ENCODE measurements at places on chromosomes 11 and 22.

DNA sequence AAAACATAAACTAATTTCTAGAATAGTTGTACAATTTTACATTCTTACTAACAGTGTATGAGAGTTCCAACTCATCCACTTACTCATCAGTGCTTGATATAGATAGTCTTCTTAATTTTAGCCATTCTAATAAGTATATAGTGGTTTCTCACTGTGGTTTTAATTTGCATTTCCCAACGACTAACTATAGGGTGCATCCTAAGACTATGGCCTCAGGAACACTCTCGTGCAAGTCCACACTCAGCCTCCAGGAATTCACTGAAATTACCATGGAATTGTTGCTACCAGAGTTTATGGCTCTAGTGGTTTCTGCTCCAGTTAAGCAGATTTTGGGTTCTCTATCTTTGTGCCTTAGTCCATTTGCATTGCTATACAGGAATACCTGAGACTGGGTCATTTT is 60.1 kb upstream of the GUCY1A2 start:
- DNase-seq = no peak

- DNase-seq = no peak
Observed at GRCh38 chr11:61805146-61805545, 11.7 kb downstream of the FADS1 start.

DNA sequence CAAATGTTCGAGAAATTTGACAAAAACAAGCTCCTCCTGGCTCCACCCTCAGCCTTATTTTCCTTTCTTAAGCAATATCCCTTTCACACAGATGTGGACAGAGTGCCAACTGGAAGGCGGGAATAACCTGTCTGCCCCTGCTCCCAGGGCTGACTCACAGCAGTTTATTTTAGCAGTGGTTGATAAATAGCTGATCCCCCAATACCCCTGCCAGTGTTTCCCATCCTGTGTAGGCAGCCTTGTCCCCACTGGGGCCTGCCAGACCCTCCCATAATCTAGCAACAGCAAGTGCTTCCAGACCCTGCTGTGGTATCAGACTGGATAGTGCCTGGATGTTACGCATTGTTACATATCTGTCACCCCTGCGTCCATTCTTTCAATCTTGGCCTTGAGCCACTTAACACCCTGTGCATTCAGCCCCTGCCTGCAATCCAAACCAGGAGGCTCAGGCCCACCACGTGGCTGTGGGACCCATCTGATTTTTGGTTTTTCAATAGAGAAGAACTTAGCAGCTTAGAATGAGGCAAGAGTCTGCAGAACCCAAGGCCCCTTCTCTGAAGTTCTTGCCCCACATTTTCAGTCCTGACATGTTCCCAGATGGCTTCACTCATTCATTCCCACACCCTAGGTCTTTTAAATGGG is 53.7 kb downstream of the PARVA start:
- DNase-seq = no peak

GRCh38 chr11:125953401-125953935 is 7.6 kb downstream of the VSIG10L2 start:
- no peak for DNase-seq

GRCh38 chr22:24068717-24069297 is 57.7 kb downstream of the CABIN1 start:
- DNase-seq = no peak

DNA sequence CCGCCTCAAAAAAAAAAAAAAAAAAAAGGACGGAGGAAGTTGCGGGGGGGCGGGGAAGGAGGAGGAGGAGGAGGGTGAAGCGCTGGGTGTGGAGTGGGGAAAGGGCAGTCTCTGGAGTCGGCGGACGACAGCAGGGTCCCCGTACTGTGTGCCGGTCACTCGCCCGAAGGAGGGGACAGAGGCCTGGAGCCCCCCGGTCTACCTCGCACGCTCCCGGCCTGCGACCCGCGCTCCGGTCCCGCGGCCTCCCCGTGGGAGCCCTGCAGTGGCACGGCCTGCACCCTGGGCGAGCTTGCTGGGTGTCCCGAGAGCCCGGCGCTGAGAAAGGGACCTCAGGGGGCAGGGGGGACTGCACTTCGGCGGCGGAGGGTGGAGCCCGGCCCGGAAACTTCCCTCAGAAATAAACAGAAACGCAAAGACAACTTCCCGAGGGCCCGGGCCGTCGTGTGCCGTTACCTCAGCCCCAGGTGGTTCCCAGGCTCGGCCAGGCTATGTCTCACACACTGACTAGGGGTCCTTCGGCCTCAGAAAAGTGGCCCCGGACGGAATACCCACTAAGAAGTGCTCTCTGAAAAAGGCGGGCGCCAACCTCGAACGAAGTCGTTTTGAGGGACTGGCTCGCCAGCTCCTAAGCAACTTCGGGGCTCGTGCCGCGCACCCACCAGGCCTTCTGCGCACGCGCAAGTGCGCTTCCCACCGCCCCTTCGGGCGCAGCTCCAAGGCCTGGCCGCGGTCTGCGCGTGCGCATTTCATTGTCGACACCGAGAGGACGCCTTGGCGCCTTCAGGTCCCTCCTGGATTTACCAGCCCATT is at the start of gene MAJIN:
Gene MAJIN, minus strand, starts transcription at position 688 of the 813 bp plus-strand sequence. CDS start 12,703 bp downstream, outside the sequence.
- peak; percentile 70 for DNase-seq

- DNase-seq = no peak
Observed at GRCh38 chr11:17294033-17294432, 17.5 kb downstream of the NUCB2 start.

DNA sequence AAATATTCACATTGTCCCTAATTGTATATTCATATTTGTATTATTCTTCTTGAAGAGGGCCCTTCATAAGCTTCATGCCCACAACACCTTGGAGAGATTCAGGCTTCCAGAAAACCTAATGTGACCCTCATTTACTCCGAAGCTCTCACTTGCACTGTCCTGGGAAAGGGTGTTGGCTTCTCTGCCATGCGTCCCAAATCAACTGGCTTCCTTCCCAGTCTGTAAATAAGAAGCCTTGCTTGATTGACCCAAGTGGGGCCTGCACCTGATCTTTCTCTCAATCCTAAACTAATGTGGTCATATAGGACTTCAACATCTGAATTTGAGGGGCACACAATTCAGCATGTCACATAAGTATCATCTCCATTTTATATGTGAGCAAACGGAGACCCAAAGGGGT is 40.5 kb upstream of the ZBTB16 start:
- DNase-seq = no peak
